A549 treated with Mapracorat at 1 μM for 4 hours (cell line): ENCODE measurements at places on chromosomes 5 and 9. TPM values are rescaled to one million over a fixed set of nuclear protein-coding genes. Genes with fewer than 3 reads are reported as not detected.

SMIM33 gene
- not detected in 5 replicates for total RNA-seq

SUB1 gene
- 211 to 273 TPM (median 261 TPM) in 5 replicates for total RNA-seq

SLC45A2 gene
- total RNA-seq: 0.17 TPM in 1 of 5 replicates, not detected in the others

CTXN3 gene
- total RNA-seq: not detected in 5 replicates

SLC27A4 gene
- total RNA-seq: 35.9 to 47.8 TPM (median 45.7 TPM) in 5 replicates

CCDC171 gene
- 0.26 to 0.40 TPM (median 0.37 TPM) in 5 replicates for total RNA-seq

SAXO1 gene
- total RNA-seq: not detected in 5 replicates

ZNF608 gene
- total RNA-seq: 0.48 to 1.0 TPM (median 0.91 TPM) in 5 replicates

SNCAIP gene
- 0.10 TPM in 1 of 5 replicates, not detected in the others for total RNA-seq

HACD4 gene
- total RNA-seq: 0.93 to 1.1 TPM (median 0.99 TPM) in 5 replicates

SPAG8 gene
- 0.34 to 0.74 TPM (median 0.56 TPM) in 5 replicates for total RNA-seq

SLCO6A1 gene
- not detected in 5 replicates for total RNA-seq

LECT2 gene
- not detected in 5 replicates for total RNA-seq

PCDHA10 gene
- 0.01 to 0.06 TPM (median 0.03 TPM) in 4 of 5 replicates, not detected in the other for total RNA-seq

PCDH12 gene
- total RNA-seq: 0.01 to 0.11 TPM (median 0.02 TPM) in 3 of 5 replicates, not detected in the others

FCHO2 gene
- 10.5 to 20.3 TPM (median 15.9 TPM) in 5 replicates for total RNA-seq

PCDHB8 gene
- 0.19 to 0.42 TPM (median 0.22 TPM) in 5 replicates for total RNA-seq

FGFR4 gene
- 15.1 to 25.5 TPM (median 22.5 TPM) in 5 replicates for total RNA-seq

DAB2 gene
- total RNA-seq: 6.6 to 9.6 TPM (median 7.6 TPM) in 5 replicates

F12 gene
- 14.4 to 25.7 TPM (median 24.1 TPM) in 5 replicates for total RNA-seq

CDX1 gene
- not detected in 5 replicates for total RNA-seq

PROB1 gene
- total RNA-seq: 0.15 to 0.29 TPM (median 0.22 TPM) in 5 replicates

PCDHGA12 gene
- 0.02 TPM in 1 of 5 replicates, not detected in the others for total RNA-seq

DOCK8 gene
- 0.24 to 0.59 TPM (median 0.36 TPM) in 5 replicates for total RNA-seq

SMIM32 gene
- not detected in 5 replicates for total RNA-seq

GDNF gene
- total RNA-seq: 0.05 to 0.07 TPM in 2 of 5 replicates, not detected in the others

IGFBPL1 gene
- total RNA-seq: 1.5 to 2.7 TPM (median 2.6 TPM) in 5 replicates

DPM2 gene
- 37.0 to 44.2 TPM (median 41.4 TPM) in 5 replicates for total RNA-seq

MRPL50 gene
- total RNA-seq: 12.5 to 17.8 TPM (median 13.7 TPM) in 5 replicates

TXNDC8 gene
- total RNA-seq: not detected in 5 replicates

TNFAIP8 gene
- total RNA-seq: 13.8 to 24.8 TPM (median 15.7 TPM) in 5 replicates

CARD6 gene
- 2.6 to 3.5 TPM (median 3.1 TPM) in 5 replicates for total RNA-seq

NMUR2 gene
- 0.08 to 0.21 TPM (median 0.09 TPM) in 4 of 5 replicates, not detected in the other for total RNA-seq

IL5 gene
- total RNA-seq: not detected in 5 replicates

S100Z gene
- total RNA-seq: not detected in 5 replicates

SIGMAR1 gene
- total RNA-seq: 161 to 195 TPM (median 192 TPM) in 5 replicates

SHROOM1 gene
- 7.6 to 13.4 TPM (median 9.2 TPM) in 5 replicates for total RNA-seq
